ENCODE measurements at places on chromosomes 2 and 18.

GRCh38 chr2:158395166-158395565 is 61.4 kb downstream of the CCDC148 start:
- DNase-seq: peak; percentile 3

- DNase-seq: no peak
Observed at GRCh38 chr18:62942578-62942977, 227.2 kb downstream of the PHLPP1 start.

DNA sequence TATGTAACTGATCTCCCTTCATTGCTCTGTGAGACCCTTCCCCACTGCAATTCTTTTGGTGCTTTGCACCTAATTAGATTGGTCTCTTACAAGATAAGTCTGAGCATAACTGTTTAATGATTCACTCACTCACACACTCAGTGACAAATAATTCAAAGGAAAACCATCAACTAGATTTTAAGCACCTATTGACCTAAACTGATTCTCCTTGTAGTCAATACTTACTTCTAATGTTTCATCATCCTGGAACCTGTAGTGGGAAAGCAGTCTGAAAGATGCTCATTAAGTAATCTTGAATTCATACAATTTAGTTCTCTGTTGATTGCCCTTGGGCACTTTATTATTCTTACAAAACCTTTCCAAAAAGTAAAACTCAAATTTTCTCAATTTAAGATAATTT is 74.3 kb upstream of the COL5A2 start:
- no peak for DNase-seq

DNA sequence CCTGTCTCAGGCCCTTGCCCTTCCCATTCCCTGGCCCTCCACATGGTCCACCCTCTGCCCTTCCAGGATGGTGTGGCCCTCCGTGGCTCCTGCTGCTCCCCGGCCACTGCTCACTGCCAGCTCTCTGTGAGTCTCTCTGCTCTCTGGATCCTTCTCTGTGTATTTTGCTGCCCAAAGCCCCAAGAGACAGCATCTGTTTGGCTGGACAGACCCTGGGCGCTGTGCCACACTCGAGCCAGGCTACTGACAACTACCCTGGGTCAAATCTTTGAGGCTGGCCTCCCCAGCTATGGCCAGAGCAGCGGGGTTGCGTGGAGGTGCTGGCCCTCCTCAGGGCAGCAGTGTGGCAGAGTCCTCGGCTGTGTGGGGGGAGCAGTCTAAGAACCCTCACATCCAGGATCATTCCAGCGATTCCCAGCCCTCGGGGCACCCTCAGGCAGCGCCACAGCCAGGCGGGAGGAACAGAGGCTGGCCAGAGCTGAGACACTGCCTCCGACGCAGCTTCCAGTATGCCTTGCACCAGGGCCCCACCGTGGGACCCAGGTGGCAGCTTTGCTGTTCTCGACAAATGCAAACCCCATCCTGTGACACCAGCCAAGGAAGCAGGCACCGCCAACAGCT is 139.4 kb upstream of the GLI2 start:
- peak; percentile 58 for DNase-seq

- DNase-seq: peak; percentile 83
Observed at GRCh38 chr2:43576981-43577892, 18.6 kb downstream of the THADA start.

DNA sequence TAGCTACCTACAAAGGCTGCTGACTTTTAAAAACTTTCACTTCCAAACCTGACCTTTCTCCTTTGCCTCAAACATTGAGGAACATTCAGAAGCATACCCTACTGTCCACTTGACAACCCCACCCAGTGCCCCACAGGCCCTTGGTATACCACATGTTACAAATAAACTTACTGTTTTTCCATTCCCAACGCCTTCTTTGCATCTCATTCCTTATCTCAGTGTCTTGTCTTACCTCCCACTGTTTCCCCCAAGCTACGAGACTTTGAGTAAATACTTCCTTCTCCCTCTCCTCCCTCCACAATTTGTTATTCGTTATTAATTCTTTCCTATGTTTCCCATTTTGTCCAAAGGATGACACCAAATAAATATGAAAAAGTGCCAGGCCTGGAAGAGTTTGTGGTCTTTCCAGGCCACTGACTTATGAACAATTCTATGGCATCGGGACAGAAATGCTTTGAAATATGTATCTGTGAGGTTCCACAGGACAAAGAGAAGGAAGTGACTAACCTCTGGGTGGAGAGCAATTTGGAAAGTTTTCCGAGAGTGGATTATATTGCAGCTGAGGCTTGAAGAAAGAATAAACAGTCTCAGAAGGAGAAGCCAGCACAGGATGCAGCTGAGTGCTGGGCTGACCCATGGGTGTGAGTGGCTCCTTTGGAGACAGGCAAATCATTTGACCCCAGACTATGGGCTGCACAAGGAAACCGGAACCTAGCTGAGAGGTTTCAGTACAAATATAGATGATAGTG is 409.0 kb downstream of the LPIN1 start:
- DNase-seq: peak; percentile 84

- DNase-seq: no peak
Observed at GRCh38 chr2:238106698-238107524, 6.8 kb downstream of the ESPNL start.

GRCh38 chr18:63850020-63850419 is 37.5 kb upstream of the SERPINB2 start:
- DNase-seq: no peak

- no peak for DNase-seq
Observed at GRCh38 chr2:200021449-200022114, 66.2 kb downstream of the MAIP1 start.

GRCh38 chr2:9219027-9219445 is 12.4 kb downstream of the ASAP2 start:
- no peak for DNase-seq

- no peak for DNase-seq
Observed at GRCh38 chr2:133315280-133315679, 253.0 kb downstream of the NCKAP5 start.

- no peak for DNase-seq
Observed at GRCh38 chr2:72276356-72276755, 128.7 kb upstream of the CYP26B1 start.

DNA sequence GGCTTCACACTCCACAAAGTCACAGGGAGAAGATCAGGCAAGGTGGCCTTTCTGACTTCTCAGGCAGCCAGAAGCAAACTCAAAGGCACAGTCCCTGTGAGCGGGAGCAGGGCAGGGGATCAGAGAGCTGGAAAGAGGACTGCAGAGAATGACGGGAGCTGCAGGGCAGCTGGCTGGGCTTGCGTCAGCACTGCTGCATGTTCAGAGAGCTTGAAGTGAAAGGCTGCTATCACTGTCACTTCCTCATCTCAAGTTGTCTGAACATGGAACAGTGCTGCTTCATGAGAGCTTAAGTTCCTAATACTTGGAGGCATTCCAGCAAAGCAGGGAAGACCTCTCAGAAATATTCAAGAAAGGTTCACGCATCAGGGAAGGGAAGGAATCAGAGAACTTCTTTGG is 20.4 kb downstream of the TGFBRAP1 start:
- no peak for DNase-seq

DNA sequence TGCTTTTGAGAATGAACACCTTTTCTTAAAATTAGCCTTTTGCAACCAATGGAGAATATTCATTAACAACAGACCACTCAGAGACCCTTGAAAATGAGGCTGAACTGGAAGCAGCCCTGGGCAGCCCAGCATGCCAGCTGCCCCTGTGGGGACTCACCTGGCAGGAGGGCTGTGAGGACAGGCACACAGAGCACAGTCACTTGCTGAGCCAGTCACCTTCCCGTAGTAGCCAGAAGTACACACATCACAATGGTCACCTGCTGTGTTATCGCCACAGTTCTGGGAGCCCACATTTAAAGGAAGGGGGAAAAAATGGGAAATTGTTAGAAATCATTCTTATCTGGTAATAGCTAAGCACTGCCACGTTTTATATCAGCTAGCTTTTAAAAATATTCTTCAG is 115.5 kb downstream of the LAMA1 start:
- DNase-seq: no peak

DNA sequence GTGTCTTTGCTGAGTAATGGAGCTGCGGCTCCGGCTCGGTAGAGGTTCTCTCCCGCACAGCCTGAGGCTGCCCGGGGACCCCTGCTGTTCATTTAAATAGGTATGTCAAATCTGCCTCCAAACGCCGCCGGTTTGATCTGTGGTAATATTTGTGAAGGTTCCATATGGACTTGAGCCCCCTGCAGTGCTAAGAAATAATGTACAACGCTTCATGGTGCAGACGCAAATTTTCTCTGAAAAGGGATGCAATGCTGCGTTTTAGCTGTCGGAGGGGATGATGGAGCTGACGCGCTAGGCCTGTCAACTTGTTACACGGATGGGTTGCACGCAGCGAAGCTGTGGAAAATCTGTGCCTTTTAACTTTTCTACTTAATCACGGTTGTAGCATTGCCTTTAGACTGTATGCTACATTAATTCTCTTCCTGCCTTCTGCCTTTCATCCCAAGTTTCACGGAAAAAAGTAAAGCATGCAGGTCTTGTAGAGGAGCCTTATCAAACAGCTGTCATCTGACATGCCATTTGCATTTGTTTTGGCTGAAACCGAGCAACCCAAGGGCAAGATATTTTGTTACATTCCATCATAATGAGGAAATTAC is 43.2 kb downstream of the MRPS9 start:
- DNase-seq: no peak

All from lung microvascular endothelial cell (primary cell).